ENCODE measurements at places on chromosomes 11 and 22.

- DNase-seq: no peak
Observed at GRCh38 chr11:10696468-10697322, 3.1 kb upstream of the IRAG1 start.

- DNase-seq: peak; percentile 63
Observed at GRCh38 chr11:128707681-128708080, 13.8 kb downstream of the FLI1 start.

GRCh38 chr22:27223317-27224177 lies 566.2 kb downstream of the MIAT start:
- peak; percentile 70 for DNase-seq

- no peak for DNase-seq
Observed at GRCh38 chr11:64911689-64912088, 5.3 kb downstream of the ATG2A start.

- DNase-seq: no peak
Observed at GRCh38 chr11:17783878-17784277, 49.3 kb downstream of the KCNC1 start.

DNA sequence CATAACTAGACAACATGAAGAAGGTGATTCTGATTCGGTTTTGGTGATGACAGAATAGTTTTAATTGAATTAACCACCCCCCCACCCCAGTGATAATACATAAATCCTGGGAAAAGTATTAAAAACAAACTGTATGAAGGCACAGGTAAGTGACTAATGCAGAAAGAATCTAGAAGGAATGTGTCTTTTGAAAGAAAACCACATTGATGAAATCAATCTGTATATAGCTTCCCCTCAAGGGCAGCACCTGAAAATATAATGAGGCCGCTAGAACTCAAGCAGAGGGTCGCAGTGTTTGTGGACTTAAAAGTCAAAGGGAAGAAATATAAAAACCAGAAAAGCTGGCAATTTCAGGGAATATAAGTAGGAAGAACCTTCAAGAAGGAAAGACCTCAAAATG lies 580.5 kb upstream of the CHORDC1 start:
- no peak for DNase-seq

DNA sequence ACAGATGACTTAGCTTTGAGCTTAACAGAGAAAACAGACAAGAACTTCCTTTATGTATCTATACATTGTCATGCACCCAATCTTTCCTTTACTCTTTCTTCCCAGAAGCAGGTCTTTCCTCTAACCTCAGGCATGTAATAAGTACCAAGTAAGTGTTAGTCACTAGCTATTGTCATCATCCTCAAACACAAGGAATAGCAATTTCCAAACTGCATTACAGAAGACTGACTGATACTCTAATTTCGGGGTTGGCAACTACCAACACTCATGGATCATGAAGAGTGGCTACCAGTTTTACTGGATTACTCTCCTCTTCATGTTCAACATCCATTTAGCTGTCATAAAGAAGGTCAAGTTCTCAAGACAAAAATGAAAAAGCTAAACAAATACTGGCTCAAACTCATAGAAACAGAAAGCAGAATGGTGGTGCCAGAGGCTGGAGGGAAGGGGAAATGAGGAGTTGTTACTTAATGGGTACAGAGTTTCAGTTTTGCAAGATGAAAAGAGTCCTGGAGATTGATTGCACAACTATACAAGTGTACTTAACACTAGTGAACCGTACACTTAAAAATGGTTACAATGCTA lies 111.6 kb downstream of the SIK3 start:
- DNase-seq: peak; percentile 95

DNA sequence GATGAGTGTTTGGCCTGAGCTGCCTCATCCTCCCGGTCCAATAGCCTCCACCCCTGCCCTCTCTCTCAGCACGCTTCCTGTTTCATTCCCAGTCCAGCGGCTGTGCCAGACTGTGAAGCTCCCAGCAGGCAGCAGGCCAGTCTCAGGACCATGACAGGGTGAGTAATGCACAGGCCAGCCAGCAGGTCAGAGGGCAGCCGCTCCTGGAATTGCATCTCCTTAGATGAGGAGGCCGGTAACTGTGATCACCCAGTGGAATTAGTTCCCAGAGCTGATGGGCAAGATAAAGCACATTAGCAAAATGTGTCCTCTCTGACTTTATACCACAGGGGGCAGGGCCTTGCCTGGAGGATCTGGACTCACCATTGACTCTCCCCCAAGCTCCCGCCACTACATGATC lies 251.2 kb downstream of the ETS1 start:
- peak; percentile 85 for DNase-seq

DNA sequence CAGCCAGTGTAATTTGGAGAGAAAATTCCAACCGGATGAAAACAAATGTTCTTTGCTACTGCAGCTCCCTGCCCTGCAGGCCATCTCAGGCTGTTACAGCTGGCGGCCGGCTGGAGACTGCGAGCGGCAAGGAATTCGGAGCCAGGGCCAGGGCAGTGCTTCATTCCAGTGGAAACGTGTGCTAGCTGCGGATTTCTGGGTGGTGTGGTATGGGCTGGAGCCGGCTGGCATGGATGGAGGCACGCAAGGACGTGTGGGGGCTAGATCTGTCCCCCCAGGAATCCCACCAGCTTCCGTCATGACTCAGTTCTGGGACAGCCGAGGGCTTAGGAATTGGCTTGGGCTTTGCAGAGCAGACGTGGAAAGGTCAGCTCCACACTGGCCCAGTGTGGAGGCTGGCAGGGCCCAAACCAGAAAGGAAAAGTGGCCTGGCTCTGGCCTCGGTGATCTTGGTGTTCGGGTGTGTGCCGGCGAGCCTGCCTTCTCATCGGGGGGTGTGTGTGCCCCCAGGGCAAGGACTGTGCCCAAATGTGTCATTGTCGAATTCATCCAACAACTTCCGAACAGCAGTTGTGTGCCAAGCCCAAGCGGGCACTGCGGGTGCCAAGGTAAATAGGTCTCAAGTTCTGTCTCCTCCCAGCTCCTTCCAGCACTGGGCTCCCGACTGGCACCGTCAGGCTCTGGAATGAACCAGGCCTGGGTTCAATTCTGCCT lies 48.1 kb upstream of the SHISAL1 start:
- peak; percentile 64 for DNase-seq

- no peak for DNase-seq
Observed at GRCh38 chr11:46302866-46303265, 25.4 kb downstream of the CREB3L1 start.

DNA sequence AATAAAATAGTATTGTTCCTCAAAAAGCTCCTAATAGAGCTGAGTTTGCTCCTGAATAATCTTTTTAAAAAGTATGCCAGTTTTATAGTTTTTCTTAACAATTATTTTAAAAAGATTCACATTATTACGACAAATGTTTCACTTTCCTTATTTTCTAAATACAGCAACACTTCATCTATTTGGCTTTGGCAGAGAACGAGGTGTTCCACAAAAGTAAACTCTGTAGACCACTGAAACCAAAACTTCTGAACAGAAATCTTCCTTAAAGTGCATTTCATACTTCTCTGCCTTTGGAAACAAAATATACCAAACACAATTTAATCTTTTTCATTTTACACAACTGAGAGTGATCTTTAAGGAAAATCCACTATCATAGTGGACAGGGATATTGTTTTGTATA lies 133.6 kb upstream of the MTMR2 start:
- no peak for DNase-seq

- DNase-seq: no peak
Observed at GRCh38 chr11:78941226-78941851, 366.7 kb upstream of the NARS2 start.

GRCh38 chr11:65435981-65436411 lies 13.4 kb downstream of the NEAT1 start:
- peak; percentile 53 for DNase-seq

- DNase-seq: peak; percentile 42
Observed at GRCh38 chr11:111540114-111540936, at the start of gene LAYN. Gene LAYN, plus strand, starts transcription at chr11:111540720. Its CDS starts 124 bp downstream, at chr11:111540844.

- DNase-seq: no peak
Observed at GRCh38 chr11:126100716-126101115, 38.0 kb upstream of the CDON start.

GRCh38 chr11:113213549-113213948 lies 100.8 kb upstream of the TTC12 start:
- no peak for DNase-seq

DNA sequence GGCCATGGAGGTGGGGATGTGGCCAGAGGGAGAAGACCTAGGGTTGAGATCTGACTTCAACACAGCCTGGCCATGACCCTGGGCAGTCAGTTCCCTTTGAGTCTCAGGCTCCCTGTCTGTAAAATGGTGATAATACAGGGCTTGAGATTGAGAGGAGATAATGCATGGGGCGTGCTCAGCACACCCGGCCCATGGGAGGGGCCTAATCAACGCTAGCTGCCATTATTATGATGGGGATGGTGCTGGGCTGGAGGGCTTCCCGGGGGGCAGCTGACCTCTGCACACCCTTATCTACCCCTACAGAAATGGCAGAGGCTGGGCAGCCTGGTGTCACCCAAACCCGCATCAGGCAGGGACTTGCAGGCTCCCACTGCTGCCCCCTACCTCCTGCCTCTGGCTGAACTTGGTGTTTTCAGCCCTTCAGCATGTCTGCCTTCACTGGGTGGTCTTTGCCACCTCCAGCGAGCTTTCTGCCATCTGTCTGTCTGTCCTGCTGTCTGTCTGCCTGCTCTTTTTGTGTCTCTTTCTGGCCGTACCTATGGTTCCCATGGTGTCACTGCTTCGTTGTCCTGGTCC lies 84.5 kb downstream of the CACNA1I start:
- no peak for DNase-seq

DNA sequence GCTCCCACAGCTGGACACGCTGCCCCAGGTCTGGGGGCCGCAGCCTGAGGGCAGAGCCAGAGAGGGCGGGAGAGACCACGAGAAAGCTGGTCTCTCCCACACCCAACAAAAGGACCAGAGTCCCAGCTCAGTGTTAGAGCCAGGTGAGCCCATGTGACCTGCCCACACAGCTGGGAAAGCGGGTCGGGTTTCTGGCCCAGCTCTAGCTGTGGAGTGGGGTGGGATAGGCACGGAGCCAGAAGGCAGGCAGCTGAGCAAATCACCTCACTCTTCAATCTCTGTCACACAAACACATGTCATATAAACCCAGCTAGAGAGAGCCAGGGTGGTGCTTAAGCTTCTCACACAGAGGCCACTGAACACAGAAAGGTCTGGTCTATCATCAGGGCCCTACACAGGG lies 7.8 kb upstream of the EIF3D start:
- no peak for DNase-seq

GRCh38 chr11:71432761-71433647 lies 15.2 kb downstream of the DHCR7 start:
- DNase-seq: no peak

DNA sequence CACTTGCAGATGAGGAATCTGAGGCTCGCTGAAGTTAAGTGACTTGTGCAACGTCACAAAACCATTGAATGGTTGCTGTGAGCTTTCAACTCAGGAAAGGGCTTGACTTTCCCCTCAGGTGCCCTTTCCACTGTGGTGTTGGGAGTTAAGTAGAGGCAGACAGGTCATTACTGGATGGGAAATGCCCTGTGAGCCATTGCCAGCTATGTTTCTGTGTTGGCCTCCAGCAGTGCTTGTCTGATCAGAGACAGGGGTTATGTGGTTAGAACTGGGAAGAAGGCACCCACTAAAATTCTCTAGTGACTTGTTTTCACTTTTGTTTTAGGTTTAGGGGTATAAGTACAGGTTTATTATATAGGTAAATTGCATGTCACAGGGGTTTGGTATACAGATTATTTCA lies 96.6 kb downstream of the FDX1 start:
- DNase-seq: no peak

GRCh38 chr22:46851941-46852340 lies 89.5 kb downstream of the TBC1D22A start:
- DNase-seq: no peak

- no peak for DNase-seq
Observed at GRCh38 chr22:35316751-35317150, 17.1 kb downstream of the TOM1 start.

DNA sequence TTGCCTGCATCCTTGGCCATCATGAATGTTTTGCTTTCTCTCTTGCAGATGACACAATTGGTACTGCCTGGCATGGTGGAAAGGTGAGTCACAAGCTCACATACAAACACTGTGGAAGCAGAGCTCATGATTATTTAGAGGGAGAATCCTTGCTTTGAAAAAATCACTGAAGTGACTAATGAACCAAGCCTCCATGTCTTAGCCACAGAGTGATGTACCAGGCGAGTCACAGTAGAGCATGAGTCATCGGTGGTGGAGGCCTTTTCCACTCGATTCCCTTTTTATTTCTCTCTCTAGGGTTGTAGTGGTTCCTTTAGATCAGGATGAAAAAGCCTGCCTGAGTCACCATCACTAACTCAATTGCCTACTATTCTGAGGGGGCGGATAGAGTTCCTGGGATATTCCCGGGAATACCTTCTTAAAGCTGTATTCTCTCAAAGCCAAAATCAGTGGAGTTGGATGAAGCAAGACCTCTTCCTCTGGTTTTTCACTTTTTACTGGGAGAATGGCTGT lies 49.6 kb upstream of the ALKBH3 start:
- DNase-seq: peak; percentile 100

DNA sequence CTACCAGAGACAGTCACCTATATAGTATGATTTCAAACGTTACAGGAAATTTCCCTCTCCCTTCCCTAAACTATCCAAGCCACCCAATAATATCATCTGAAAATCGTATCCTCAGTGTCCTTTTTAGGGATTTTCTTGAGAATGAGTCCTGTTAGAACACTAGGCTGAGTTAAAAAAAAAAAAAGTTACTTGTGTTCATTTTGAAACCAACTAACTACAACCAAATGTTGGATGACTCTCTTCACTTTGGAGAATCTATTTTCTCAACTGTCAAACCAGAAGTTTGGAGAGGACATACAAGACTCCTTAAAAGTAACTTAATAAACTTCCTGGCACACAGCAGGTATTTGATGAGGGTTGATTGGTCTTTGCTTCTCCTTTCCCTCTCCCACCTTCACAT lies 183.2 kb upstream of the SESN3 start:
- DNase-seq: no peak

DNA sequence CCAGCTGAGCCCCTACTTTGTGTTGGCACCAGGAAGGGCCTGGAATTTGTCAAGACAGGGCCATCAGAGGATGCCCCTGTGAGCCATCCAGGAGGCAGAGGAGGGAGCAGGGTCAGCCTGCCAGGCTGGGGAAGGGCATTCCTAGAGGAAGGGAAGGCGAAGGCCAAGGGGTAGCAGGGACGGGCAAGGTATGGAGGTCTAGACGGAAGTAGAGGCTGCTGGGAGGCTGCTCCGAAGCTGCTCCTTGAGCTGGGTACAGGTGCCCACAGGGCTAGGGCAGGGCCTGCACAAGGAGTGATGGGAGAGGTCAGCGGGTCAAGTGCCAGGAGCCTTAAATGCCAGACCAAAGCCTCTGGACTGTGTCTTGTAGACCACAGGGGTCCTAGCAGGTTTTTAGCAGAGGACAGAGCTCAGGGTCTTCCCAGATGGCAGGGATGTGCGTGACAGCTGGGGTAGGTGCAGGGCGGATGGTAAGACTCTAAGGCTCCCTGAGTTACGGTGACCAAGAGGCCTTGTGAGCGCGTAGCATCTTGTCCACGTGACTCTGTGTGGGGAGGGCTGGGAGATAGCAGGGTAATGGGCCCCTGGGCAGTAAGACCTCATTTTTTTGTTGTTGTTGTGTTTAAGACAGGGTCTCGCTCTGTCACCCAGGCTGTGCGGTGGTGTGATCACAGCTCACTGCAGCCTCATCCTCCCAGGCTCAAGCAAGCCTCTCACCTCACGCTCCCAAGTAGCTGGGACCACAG lies 31.7 kb upstream of the CSNK1E start:
- DNase-seq: no peak

- DNase-seq: no peak
Observed at GRCh38 chr22:46922037-46922436, 159.6 kb downstream of the TBC1D22A start.
